ENCODE measurements at places on chromosomes 1 and 21. TPM values are rescaled to one million over a fixed set of nuclear protein-coding genes. Genes with fewer than 3 reads are reported as not detected.

Gene RHD
- not detected for total RNA-seq

Gene MYBPH
- total RNA-seq, result 0.30 TPM

Gene NUP210L
- total RNA-seq, result under 0.01 TPM

Gene CFHR3
- 0.23 TPM for total RNA-seq

Gene ITPKB
- 3.2 TPM for total RNA-seq
